ENCODE measurements at places on chromosomes 5 and 9.
A peak's percentile ranks its signal among the peaks of the same experiment; 100 is the strongest.

DNA sequence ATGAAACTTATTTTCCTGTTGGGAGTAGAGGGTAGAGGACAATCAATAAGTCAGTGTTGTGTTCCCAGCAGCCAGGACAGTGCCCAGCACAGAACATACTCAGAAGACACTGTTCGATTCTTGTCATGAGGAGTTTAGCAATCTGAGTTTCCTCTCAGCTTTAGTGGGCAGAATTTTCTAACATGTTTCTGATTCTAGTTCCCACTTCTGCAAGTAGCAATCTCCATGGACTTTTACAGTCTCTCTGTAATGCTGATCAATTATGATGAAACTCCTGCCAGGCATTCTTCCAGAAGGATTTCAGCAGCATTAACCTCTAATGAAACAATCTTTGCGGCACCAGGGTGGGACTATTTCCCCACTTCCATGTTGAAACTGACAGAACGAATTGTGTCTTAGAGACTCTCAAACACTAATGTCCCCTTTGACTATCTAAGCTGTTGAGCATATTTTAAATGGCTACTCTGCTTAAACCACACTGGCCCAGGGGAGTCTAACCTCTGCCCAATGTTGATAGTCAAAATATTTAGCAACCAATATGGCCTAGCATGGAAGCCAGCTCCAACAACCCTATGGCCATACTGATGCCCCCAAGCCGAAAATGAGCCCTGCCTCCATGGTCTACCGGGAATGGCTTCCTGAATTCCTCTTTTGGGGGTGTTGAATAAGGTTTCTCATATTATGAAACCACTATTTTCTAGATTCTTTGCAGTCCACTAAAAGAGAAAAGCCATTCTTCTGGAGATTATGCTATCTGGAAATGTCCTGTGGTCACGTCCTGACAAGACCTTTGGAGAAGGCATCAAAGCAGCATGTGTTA is 484.3 kb downstream of the BNC2 start:
- no peak for DNase-seq

GRCh38 chr9:82466616-82467260 is 478.2 kb downstream of the SPATA31D1 start:
- no peak for DNase-seq

- no peak for DNase-seq
Observed at GRCh38 chr5:178462816-178463215, 127.4 kb downstream of the COL23A1 start.

GRCh38 chr9:111258209-111258874 is 71.7 kb downstream of the OR2K2 start:
- no peak for DNase-seq

DNA sequence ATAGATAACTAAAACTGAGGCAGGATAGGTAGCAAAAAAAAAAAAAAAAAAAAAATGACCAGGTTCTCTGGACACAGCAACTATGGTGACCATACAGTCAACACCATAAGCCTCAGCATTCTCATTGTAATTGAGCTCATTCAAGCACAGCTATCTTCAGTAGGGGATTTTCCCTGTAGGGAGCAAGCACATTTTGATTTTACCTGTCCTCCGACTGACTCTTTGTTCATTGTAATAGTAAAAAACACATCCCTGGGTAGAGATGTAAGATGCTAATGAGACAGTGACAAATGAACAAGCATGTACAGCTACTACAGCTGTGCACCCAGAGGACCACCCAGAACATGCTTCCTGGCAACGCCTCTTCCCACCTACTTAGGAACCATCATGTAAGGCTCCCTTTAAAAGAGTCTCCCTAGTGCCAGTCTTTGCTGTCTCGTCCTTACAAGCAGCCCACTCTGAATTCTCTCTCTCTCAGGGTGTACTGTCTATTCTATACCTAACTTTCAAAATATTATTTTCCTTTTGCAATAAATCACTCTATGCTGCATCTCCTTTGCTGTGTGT is 65.0 kb upstream of the FBXW11 start:
- DNase-seq: no peak

DNA sequence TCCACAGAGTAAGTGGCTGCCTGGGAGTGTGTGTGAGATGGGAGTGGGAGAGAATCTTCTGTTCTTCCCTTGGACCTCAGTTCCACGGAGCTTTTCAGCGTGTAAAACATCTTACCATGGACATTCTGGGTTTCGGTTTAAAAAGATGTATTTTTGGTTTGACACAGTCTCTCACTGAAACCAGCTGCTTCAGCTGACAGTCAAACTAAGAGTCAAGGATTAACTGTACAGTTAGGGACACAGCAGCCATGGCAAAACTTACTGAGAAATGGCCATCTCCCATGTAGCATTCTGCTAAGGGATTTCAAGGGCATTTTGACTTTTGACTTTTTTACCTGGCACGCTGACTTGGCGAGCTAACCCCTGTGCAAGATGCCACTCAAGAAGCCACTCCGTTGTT is 93.8 kb upstream of the IL12B start:
- DNase-seq: no peak

DNA sequence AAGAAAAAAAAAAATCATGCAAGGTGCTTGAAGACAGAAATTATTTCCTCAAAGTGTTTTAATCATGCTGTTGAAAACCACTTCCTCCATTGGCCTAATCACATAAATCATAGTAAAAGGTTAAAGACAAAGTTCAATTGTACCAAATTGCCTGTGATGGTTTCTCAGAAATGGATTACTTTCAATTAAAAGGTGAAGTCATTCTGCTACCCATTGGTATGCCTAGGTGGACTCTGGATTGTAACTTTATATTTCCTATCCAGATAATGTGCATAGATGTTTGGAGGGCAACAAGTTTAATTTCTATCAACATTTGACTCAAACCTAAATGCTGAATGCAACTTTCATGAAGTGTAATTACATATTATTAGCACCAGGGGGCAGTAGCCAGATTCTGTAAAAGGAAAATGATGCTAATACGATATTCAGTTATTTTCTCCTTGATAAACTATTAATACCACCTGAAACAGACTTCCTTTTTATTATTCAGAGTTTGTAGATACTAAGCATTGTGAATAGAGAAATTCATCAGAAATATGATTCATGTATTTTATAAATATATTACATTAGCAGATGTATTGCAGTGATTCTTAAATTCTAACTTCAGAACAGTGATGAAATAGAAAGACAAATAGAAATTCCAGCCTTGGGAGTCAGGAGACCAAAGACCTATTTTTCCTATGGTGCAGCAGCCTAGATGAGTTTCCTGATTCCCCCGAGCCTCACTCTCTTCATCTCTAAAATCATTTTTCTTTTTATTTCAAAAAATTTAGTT is 148.2 kb downstream of the CAAP1 start:
- peak; percentile 3 for DNase-seq

GRCh38 chr5:103867857-103868598 is 305.4 kb upstream of the NUDT12 start:
- no peak for DNase-seq

DNA sequence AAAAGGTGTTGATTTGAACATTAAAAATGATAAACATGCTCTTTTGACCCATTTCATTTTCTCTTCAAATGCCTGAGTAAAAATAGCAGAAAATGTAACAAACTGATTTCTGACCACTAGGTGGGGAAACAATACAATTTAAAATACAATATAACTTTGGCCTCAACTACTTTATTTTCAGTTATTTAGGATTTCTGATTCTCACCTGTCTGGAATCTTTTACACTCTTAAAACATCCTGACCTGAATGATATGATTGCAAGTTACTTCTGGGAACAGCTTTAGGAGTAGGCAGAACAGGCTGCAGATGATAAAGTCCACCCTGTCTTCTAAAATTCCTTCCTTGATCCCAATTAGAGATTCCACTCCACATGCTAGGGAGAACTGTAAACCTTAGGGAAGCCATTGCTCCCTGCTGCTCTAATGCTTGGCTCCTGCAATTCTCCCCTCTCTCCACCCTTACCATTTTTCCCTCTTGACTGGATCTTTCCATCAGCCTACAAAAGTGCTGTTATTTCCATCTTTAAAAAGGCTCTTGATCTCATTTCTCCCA is 70.3 kb downstream of the FYB1 start:
- DNase-seq: no peak

GRCh38 chr5:41219658-41220269 is 6.4 kb upstream of the C6 start:
- no peak for DNase-seq

GRCh38 chr5:77743181-77743580 is 33.0 kb downstream of the TBCA start:
- no peak for DNase-seq

DNA sequence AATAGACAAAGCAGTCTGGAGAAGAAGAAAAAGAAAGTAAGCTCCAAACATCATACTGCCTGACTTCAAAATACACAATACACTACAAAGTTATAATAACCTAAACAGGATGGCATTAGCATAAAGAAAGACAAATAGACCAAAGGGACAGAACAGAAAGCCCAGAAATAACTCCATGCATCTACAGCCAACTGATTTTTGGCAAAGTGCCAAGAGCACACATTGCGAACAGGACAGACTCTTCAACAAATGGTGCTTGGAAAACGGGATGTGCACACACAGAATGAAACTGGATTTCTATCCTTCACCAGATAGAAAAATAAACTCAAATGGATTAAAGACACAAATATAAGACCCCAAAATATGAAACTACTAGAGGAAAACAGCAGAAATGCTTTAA is 66.6 kb upstream of the SPATA31E1 start:
- DNase-seq: no peak

DNA sequence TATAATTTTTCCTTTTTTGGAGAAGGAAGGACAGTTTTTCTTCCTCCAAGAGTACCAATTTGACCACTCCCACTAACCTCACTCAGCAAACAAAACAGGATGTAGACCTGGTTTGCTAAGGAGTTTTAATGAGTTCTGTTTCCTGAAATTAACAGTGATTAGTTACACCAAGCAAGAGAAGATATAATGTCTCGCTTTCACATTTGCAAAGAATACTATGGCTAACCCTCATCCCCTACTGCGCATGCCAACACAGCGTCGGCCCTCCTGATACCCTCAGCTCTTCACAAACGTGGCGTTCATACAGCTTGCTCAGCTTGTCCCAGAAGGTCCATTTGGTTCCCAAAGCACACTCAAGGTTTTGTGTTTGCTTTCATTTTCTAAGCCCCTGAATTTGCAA is 41.9 kb upstream of the IPPK start:
- DNase-seq: no peak

DNA sequence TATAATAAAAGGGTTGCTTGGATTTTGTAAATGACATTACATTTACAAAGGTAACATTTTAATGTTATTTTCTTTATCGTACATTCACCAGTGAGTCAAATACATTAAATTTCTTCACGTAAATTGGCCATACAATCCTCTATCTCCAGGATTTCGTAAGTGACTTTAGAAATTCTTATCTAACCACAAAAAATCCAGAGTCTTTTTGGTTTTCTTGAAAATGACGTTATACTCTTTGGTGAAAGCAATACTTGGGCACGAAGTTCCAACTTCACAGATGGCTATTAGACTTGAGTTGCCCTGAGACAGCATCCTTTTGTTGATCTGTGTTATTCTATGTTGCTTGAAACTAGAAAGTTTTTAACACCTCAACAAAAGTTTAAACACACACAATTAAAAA is 87.4 kb upstream of the CDH10 start:
- DNase-seq: no peak

DNA sequence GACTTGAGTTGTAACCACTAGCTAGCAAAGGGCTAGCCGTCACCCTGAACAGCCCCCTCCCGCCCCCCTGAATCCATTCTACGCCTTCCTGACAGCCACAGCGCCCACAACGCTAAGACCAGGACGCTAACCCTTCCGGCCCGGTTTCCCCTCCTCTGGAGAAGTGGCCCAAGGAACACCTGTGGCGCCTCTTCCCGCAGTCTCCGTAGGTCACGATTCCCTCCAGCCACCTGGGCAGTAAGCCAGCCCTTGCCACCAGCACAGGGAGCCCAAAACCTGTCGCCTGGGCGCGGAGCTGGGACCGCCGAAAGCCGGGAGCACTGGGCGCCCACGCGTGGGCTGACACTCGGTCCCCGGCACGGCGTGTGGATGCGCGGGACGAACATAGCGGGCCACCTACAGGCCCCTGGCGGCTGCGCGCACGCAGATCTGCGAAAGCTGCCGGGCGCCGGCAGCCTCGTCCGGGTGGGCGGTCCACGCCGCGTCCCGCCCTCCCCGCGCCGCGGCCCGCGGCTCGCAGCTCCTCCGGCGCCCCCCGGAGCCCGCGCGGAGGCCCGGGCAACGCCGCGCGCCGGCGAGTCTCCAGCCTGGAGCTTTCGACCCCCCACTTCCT is 596 bp downstream of the IRF1 start:
- DNase-seq: peak; percentile 77

DNA sequence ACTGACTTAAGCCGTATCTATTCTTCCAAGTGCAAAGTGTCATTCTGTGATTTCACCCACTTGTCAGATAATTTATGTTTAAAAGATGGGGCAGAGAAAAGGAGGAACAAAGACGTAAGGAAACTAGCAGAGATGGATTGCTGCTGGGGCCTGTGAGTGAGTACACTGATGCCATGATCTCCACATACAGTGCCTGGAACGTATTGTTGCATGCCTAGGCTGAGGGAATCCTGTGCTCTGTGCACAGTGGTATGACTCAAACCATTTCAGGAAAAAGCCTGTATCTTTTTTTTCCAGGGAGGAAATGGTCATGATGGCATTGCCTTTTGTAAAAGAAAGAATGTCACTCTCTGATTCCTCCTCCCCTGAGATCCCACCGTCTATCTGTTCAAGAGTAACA is 359.5 kb upstream of the ADAMTS16 start:
- DNase-seq: no peak

- DNase-seq: no peak
Observed at GRCh38 chr5:67934976-67935375, 280.6 kb upstream of the PIK3R1 start.

DNA sequence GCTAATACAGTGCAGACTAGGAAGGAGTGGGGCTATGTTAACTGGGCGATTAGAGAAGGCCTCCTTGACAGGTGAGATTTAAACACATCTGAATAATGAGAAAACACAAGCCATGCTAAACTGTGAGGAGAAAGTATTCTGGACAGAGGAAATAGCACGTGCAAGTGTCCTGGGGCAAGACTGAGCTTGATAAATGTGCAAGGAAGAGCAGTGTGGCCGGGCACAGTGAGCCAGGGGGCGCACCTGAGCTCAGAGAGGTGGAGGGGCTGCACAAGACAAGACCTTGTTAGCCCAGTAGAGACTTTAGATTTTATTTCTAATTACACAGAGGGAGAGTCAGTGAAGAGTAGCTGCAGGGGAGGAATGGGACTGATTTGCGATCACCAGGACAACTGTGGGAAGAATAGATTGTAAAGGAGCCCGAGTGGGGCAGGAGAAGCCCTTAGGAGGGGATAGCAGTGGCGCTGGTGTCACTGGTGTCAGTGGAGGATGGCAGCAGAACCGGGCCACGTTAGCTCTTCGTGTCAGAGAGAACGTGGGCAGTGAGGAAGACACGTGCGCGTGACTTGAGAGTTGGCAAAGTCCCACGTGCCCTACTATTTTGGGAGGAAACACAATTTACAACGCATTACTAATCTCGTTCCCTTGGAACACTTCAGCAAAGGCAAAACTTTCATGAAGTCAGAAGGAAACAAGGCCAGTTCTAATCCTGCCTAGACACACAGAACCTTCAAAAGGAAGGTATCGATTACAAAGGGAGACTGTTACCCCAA is 17.9 kb upstream of the C5orf47 start:
- no peak for DNase-seq

- DNase-seq: no peak
Observed at GRCh38 chr9:13915591-13916301, 398.2 kb downstream of the NFIB start.

- no peak for DNase-seq
Observed at GRCh38 chr5:76236684-76237083, 153.5 kb downstream of the SV2C start.

- DNase-seq: no peak
Observed at GRCh38 chr5:15383469-15383868, 116.5 kb upstream of the FBXL7 start.
